Stimulated activated CD4-positive, alpha-beta T cell treated with anti-CD3 and anti-CD28 coated beads, TNF-alpha, amount 100 ng/mL, for 24 hours (primary cell): ENCODE measurements at places on chromosomes 7 and 10.

DNA sequence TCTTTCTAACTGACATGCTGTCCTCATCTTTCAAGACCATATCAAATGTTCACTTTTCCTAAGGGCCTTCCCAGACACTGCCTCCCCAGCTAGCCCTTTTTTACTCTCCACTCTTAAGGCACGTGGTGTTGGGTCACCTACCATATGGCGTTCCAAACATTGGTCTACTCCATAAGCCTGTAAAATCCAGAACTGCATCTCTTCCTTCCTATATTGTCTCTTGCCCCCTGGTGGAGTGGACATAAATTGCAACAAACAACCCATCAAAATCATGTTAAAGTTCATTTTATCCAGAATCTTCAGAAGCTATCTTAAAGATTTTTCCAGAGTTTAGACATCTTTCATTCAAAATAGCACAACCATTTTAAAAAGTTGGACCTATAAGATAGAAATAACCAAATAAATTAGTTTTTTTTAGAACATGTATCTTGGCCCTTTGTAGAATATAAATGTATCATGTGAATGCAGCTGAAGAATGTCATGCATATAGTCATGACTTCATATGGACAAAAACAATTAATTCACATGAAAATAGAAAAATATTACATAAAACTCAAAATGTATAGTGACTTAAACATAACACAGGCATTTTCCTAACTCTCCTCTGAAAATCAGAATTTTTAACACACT, 180.6 kb upstream of the CHRM2 start:
- no peak for DNase-seq

GRCh38 chr7:35725280-35725680, 30.3 kb upstream of the HERPUD2 start:
- DNase-seq = peak; percentile 34

DNA sequence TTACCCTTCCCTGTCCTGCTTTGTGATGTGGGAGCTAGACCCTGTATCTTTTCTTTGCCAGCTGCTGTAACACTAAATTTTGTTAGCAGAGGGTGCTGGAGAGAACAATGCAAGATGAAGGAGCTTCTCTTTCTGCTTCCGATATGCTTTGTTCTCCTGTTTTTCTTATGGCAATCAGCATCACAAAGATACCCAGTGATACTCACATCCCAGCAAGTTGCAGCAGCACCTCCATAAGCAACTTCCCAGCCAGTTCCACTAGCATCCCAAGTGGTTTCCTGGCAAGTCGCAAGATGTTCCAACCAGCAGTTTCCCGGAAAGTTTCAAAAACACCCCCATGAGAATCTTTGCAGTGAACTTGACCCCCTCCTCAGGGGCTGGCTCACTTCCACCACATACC, 148.6 kb downstream of the IMMP2L start:
- DNase-seq = no peak

GRCh38 chr7:55570218-55570873, 2.0 kb downstream of the VOPP1 start:
- no peak for DNase-seq

DNA sequence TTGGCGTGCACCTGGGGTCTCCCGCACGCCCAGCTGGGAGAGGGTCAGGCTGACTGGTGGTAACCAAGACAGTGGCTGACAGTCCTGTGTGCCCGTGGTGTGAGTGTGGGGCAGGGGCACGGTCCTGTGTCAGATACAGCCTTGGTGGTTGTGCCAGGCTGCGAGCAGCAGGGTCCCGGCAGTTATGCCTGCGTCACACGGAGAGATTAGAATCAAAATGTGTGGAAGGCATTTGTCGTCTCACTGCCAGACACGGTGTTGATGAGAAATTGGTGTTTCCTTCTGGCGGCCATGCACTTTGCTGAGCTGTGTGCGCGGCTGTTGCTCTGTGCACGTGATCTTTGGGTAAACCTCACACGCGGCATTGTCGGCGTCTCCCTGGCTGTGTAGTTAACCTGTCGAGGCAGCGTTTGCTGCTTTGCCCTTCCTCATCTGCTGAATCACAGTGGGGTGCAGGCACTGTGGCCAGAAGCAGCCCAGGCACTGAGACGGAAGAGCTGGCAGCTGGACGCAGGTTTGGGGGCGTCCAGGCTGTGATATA, 87.7 kb downstream of the NKX6-2 start:
- DNase-seq = no peak

DNA sequence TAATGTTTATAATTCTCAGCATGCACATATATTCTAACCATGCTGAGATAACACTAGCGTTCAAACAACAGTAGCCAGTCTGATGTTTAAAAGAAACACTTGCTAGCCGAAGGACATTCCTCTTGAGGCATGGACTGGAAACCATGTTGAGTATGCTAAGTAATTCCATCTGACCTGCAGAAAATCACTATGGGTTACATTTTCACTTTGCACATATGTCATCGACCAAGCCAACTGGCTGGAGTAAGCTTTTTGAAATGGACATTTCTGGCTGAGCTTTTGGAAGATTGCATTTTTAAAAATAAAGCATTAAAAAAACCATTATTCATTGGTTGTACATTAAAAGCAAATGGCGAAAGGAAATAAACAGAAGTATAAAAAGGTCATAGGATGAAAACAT, 88.2 kb downstream of the BBS9 start:
- DNase-seq = no peak

GRCh38 chr10:79316671-79317431, 30.4 kb upstream of the PPIF start:
- DNase-seq = no peak

DNA sequence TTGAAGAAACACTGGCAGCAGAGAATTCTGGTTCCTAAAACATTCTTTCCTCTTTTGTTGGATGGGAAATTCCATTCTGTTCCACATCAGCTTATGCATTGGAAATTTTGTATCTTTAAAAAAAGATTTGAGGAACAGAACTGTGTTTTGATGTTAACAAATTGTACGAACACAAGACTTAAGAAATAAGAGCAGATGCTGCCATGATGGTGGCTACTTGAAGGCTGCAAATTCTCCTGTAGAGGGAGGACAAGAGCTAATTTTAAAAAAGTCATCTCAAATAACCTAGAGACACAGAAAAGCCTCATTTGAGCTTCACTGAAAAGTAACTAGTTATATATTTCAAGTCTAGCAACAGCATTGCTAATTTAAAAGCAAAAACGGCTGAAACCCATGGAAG, 29.8 kb downstream of the NDUFB2 start:
- no peak for DNase-seq

DNA sequence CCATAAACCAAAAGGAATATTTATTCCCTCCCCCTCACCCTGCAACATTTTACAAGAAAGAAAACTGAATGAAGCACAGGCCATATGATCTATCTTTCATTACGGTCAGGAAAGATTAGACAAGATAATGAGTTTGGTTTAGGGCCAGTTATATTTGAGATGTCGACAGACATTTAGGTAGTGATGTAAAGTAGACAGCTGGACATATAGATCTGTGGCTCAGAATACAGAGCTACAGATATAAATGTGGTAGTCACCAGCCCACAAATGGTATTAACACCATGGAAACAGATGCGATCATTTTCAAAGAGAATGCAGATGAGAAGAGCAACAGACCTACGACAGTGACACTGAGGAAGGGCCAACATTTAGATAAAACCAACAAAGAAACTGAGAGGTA, 142.5 kb downstream of the SRPK2 start:
- no peak for DNase-seq
